Activated T-helper 9 cell treated with anti-CD3 and anti-CD28 coated beads, Interleukin-2, amount 50 U/mL, for 16 hours (primary cell): ENCODE measurements at places on chromosomes 5 and 9.

GRCh38 chr5:135880278-135880677 lies 15.4 kb downstream of the IL9 start:
- no peak for DNase-seq

DNA sequence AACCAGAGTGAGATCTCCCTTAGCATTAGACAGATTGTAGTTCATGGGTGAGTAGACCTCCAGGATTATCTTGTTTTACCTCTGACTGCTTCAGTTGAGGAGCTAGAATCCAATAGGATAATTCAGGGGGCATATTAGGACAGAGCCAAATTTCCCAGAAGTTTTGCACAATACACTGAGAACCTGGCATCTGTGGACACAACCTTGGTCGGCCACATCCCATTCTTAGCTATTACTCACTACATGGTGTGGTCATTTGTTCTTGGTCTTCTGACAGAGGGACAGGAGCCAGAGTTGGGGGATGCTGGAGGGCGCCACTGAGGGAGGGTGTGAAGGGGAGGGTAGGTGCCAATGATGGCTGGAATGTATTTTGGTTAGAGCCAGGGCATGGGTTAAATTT lies 66.6 kb downstream of the NPR3 start:
- DNase-seq: no peak

- DNase-seq: peak; percentile 10
Observed at GRCh38 chr9:2158111-2158610, 143.0 kb downstream of the SMARCA2 start.

GRCh38 chr5:159640446-159640845 lies 275.8 kb upstream of the ADRA1B start:
- DNase-seq: no peak

GRCh38 chr5:17720071-17720470 lies 85.8 kb downstream of the TAF11L14 start:
- no peak for DNase-seq

DNA sequence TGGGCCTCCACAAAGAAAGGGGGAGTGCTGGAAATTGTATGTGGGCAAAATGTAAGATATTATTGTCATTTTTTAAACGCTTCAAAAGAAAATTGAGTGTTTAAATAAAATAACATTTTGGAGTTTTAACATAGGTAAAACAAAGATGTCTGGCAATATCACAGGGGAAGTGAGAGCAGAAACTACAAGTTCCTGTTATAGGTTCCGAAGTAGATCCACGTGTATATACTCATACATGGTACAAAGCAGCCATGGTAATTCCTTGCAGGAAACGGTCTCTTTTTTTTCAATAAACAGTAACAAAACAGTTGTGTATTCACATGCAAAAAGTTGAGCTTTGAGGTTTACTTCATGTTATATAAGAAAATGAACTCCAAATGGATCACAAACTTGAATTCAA lies 78.4 kb downstream of the MTRR start:
- no peak for DNase-seq

- no peak for DNase-seq
Observed at GRCh38 chr9:108766626-108767161, 89.1 kb downstream of the ACTL7B start.

DNA sequence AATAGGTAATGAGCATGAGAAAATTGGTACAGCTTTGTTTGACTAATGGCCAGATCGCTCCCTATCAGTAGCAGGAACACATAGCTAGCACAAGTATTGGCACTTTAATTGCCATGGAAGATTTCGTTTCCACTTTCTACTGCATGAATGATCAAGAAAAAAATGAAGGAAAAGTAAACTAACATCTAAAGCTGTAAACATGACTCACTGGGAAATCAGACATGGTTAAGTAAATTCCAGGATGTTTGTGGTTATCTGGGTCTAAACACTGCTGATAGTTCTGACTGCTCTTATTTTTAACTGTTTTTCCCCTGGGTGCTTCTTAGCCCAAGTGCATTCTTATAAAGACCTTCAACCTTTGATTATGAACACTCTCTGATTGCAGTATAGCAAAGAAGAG lies 388.9 kb downstream of the NR2F1-AS1 start:
- DNase-seq: no peak
